Effector CD4-positive, alpha-beta T cell (primary cell): ENCODE measurements at places on chromosomes 2 and 18.

DNA sequence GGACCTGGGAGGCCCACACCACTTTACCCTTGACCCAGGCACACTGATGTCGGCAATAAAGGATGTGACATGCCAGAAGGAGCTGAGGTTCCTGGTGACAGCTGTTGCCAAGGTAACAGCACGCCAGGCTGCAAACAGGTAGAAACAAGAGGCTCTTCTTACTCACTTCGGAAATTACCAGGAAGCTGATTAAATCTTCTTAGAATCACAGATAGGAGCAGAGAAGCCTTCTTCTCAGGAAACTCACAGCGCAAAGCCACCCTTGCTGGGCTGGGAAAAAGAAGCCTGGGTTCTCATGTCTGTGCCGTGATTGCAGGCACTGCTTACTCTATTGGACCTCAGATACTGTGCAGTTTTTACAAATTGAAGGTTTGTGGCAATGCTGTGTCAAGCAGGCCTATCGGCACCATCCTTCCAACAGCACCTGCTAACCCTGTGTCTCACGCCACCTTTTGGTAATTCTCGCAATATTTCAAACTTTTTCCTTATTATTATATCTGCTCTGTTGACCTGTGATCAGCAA, 61.0 kb upstream of the TAF1B start:
- peak; percentile 69 for DNase-seq

DNA sequence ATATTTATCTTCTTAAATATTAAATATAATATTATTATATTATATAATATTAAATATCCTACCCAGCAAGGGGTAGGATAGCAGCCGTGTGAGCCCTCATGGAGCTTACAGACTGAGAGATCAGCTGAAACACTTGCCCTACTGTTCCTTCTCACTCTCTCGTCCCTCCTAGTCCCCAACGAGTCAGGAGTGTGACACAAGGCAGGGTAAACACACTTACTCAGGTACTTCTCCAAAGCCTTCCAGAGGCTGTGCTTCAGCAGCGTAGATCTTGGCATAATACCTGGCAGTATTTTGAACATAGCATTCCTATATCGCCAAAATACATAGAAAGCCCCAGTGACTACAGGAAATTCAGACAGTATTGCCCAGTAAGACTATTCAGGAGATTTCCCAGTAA, 114.1 kb downstream of the ALPK2 start:
- DNase-seq = no peak

DNA sequence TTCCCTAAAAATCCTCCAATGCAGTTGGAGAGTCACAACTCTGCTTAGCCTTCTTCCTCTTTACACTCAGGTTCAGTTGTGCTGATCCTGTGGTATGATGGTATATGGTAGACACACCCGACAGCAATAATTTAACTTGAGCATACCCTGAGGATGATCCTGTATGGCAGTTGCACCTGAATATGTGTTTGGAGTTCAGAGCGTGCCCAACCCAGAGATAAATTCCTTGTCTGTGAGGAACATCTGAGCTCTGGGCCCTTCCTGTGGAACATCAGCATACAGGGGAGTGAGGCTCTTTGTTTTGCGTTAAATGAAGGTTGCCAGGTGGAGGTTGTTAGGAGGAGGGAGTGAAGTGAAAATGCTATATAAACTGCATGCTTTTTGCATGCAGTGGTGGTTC, 187.7 kb downstream of the MYO3B start:
- no peak for DNase-seq

DNA sequence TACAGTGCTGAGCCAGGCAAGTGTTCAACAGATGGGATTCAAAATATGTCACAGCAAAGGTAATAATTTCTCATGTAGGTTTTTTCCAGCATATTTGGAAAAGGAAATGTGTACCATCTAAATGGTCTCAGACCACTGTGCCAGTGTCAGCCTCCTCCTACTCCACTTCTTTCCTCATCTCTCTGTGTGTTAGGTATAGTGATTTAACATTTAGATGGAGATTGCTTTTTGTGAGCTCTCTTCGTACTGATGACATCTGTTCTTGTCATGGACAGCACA, 80.9 kb upstream of the TSPYL6 start:
- DNase-seq = no peak

DNA sequence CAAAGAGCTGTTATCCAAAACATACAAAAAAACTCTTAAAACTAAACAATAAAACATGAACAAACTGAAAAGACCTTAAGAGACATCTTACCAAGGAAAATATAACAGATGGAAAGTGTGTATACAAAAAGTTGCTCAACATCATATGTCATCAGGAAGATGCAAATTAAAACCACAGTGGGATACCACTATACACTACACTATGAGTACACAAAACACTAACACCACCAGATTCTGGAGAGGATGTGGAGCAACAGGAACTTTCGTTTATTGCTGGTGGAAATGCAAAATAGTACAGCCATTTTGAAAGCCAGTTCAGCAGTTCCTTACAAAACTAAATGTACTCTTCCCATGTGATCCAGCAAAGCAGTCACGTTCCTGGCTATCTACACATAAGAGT, 221.4 kb downstream of the CMPK2 start:
- DNase-seq = no peak

DNA sequence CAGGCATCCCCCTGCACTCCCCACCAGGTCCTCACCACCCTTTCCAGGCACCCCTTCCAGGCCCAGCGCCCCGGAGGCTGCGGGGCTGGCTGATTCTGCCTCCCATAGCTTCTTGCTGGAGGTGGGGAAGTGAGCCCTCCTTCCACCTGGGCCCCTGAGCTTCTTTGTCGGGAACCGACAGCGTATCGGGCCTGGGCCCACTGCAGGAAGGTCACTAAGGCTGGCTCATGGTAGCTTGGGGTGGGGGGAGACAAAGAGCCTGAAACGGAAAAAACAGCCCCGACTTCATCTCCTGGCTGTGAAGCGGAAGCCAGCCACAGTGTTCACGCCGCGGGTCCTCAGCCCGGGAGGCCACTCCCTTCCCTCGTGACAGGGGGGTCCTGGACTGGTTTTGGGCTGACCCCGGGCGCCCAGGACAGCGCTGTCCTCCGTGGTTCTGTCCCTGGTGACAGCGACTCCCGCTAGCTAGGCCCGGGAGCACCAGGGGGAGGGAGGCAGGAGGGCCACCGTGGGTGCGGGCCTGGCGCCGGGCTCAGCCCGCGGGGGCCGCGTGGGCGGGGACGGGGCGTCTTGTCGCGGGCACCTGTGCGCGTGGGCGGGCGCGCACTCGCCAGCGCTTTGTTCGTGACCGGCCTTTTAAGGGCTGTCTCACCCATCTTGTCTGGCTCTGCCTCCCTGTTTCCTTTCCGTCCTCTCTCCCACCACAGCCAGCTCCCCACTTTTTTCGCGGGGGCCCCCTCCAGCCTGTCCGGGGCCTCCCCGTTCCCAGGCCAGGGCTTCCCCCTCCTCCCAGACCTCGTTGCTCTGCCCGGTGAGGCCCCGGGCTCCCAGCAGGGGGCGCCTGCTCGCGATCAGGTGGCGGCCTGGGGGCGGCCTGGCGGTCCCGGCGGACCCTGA, 64.9 kb downstream of the DNMT3A start:
- peak; percentile 67 for DNase-seq

GRCh38 chr2:238053191-238053776, 7.5 kb upstream of the SCLY start:
- DNase-seq = no peak

- DNase-seq = no peak
Observed at GRCh38 chr18:78713069-78713468, 266.5 kb upstream of the SALL3 start.

GRCh38 chr18:36695806-36696205, 133.0 kb downstream of the TPGS2 start:
- DNase-seq = no peak

GRCh38 chr18:48492880-48493279, 46.0 kb upstream of the CTIF start:
- DNase-seq = no peak

DNA sequence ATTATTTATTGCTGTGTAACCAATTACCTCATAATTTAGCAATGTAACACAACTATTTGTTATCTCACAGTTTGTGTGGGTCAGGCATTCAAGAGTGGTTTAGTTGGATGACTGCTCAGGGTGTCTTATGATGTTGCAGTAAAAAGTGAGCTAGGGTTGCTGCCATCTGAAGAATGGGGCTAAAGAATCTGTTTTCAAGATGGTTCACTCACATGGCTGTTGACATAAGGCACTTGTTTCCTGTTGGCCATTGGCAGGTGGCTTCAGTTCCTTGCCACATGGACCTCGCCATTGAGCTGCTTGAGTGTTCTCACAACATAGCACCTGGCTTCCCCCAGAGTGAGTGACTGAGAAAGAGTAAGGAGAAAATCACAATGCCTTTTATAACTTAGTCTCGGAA, 123.2 kb downstream of the TMEM17 start:
- DNase-seq = no peak

DNA sequence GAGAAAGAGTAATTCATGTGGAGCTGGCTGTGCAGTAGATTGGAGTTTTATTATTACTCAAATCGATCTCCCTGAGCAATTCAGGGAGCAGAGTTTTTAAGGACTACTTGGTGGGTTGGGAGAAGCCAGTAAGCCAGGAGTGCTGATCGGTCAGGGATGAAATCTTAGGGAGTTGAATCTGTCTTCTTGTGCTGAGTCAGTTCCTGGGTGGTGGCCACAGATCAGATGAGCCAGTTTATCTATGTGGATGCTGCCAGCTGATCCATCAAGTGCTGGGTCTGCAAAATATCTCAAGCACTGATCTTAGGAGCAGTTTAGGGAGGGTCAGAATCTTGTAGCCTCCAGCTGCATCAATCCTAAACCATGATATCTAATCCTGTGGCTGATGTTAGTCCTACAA, 17.0 kb upstream of the UGT1A8 start:
- DNase-seq = no peak

GRCh38 chr2:128445523-128445900, 126.8 kb upstream of the HS6ST1 start:
- DNase-seq = no peak

- no peak for DNase-seq
Observed at GRCh38 chr2:9681427-9681817, 50.6 kb upstream of the YWHAQ start.
